GM12891 (cell line): ENCODE measurements at places on chromosomes 6 and 20.
A peak's percentile ranks its signal among the peaks of the same experiment; 100 is the strongest.

DNA sequence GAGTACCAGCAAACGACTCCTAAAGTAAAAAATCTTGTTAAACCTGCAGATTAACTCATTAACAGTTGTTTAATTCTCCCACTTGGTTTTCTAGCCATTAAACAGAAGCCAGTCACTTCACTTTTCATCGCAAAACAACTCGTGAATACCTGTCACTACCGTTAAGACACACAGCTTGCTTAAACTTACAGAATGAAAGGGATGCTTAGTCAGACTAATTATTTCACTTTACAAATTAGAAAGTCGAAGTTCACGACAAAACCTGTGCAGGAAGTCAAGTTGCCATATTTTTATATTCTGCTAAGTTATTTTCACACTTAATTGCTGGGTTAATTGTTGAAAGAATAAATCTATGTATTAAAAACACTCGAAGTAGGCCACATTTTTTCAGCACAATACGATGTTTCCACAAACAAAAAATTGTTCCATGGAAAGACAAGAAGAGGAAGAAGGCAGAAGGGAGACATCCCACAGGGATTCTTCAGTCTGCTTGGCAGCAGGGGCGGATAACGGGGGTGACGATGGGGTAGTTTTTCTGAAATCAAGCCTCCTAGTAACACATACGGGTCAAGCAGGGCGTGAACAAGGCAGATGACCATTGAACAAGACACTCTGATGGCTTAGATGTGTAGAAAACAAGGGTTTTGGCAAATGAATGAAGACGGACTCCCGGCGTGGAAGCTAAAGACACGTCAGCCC lies 933 bp downstream of the SSR1 start:
- DNase-seq: no peak

- DNase-seq: no peak
Observed at GRCh38 chr20:32446301-32447100, 88.4 kb downstream of the ASXL1 start.

DNA sequence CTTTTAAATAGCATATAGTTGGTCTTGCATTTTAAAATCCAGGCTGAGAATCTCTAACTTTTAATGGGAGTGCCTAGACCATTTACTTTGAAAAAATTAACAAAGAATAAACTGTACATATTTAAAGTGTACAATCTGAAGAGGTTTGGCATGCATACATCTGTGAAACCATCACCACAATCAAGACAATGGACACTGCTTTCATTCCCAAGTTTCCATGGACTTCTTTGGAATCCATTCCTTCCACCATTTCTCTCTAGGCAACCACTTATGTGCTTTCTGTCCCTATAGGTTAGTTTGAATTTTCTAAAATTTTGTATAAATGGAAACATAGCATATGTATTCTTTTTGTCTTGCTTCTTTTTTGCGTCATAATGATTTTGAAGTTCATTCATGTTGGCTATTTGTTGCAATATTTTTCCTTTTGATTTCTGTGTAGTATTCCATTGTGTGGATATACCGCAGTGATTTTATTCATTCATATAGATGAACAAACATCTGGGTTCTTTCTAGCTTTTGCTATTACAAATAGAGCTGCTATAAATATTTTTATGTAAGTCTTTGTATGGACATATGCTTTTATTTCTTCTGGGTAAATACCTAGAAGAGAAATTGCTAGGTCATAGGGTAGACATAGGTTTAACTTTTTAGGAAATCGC lies 50.9 kb downstream of the NEDD9 start:
- no peak for DNase-seq

DNA sequence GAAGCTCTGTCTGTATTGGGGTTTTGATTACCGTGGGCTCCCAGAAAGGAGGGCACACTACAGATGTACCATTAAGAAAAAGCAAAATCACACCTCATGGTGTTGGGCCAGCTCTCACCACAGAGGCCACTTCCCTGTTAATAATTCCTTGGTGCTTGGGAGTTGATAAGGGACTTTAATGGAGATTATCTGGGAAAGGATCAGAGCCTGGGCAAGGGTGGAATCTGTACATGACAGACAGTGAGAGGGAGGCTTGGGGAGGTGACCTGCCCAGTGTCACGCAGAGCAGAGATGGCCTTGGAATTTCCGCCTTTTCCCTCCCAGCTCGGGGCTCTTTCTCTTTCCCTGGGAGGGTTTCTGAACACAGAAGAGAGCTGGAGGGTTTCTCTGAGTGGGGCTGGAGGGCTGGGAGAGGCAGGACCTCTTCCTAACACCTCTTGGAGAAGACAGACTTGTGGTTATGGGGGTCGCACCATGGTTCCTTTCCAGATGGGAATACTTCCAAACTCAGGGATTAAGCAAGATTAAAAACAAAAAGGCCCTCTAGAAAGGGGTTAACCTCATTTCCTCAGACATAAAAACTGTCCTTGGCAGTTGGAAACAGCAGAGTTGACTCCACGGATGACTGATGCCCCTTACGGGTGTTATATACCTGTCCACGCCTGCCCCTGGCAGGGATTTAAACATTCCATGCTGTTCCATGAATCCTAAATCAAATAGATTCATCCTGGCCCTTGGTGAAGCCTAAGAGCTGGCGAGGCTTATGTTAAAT lies 16.8 kb upstream of the KCNK16 start:
- DNase-seq: no peak

- DNase-seq: peak; percentile 58
Observed at GRCh38 chr20:63223121-63223825, 7.3 kb upstream of the YTHDF1 start.

GRCh38 chr6:125802943-125803377 lies 12.2 kb downstream of the NCOA7 start:
- no peak for DNase-seq

DNA sequence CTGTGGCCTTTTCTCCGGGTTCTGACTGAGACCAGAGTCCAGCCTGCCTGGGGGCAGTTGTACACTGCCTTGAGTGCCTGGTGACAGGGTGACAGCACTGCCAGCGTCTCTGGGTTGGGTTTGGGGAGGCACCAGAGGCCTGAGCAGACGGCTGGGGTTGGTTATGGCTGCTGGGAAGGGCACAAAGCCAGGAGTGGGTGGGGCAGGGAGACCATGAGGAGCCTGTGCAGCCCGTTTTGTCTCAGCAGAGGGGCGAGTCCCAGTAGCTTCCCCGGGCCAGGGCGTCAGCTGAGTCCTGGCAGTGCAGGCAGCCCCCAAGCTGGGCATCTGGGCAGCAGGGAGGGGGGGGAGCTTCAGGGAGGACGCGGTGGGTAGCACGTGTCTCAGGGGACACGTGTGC lies 15.3 kb upstream of the SULF2 start:
- DNase-seq: no peak

GRCh38 chr6:93859971-93860370 lies 440.6 kb upstream of the EPHA7 start:
- no peak for DNase-seq

DNA sequence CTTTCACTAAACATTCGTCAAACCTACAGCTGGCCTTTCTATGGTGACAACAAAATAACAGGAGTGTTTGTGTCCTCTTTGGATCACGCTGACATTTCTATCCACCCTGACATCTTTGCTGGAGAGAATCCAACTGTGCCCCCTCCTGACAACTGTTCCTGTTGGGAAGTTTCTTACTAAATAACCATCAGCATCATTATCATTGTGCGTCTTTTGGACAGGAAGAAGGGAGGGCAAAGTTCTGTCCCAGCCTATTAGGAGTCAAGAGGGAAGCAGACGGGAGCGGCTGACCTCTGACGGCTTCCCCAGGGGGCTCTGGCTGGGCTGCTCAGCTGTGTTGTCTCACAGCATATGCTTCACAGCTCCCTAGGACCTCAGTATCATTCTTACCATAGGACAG lies 195.9 kb upstream of the SULF2 start:
- DNase-seq: no peak

GRCh38 chr20:52279706-52280105 lies 88.1 kb upstream of the ZFP64 start:
- DNase-seq: no peak

DNA sequence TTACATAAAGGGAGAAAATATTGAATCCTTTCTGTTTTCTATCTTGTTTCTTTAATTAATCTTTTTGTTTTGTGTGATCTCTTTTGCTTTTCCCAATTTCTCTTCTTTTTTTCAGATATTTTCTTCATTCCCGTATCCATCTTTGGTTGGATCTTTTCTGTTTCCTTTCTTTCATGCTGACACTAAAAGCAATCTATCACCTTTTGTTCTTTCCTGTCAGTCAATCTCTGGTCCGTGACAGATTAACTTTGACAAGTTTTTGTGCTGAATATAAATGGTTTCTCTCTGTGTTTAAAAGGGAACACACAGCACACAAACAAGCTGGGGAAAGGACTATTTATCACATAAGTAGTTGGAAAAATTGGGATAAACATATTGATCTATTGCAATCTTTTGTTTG lies 162.8 kb downstream of the GRM1 start:
- DNase-seq: no peak

DNA sequence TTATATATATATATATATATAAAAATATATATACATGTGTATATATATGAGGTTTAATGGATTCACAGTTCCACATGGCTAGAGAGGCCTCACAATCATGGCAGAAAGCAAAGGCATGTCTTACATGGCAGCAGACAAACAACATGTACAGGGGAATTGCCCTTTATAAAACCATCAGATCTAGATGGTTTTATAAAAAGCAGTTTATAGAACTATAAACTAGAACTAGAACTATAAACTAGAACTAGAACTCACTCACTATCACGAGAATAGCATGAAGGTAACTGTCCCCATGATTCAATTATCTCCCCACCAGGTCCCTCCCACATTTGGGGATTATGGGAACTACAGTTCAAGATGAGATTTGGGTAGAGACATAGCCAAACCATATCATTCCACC lies 56.8 kb downstream of the PDSS2 start:
- DNase-seq: no peak

DNA sequence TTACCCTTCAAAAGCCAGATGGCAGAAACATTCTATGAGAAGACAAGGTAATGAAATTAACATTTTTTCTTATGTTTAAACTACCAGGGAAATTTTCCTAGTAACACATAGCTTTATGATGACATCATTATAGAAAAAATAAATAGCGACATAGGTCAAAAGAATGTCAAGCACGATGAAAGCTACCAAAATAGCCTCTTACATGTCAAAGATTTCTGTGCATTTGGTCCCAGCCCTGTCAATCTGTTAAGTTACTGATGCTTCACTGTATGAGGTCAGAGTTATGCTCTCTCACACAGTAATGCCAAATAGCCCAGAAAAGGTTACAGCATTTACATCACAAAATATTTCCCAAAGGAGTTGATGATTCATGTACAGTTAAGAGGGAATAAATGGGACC lies 199.8 kb upstream of the DEFB112 start:
- DNase-seq: no peak

DNA sequence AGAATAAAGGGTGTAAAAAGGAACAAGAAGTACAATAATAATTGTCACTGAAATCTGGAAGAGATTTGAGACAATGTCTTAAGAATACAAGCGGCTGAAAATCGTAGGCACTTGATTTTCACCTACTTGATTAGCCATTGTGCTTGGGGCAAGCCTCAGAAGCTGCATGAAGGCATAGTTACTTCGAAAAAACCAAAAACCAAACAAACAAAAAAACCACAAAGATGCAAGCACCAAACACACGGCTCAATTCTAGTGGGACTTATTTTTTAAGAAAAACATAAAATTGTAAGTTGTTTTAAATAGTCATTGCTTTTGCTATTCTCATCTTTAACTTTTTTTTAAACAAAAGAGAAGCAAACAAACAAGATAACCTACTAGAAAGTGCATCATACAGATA lies 235.6 kb downstream of the OGFRL1 start:
- no peak for DNase-seq

- DNase-seq: no peak
Observed at GRCh38 chr20:4581838-4582237, 139.9 kb upstream of the PRND start.

GRCh38 chr6:89661559-89661958 lies 23.0 kb upstream of the LYRM2 start:
- DNase-seq: no peak
